ENCODE measurements at places on chromosomes 1 and 21. TPM values are rescaled to one million over a fixed set of nuclear protein-coding genes. Genes with fewer than 3 reads are reported as not detected.

The ARHGAP30 gene
- not detected for polyA plus RNA-seq

The CACNA1S gene
- 0.05 TPM for polyA plus RNA-seq

The ZNF326 gene
- polyA plus RNA-seq, result 65.2 TPM

The RSPH1 gene
- 1.3 TPM for polyA plus RNA-seq

The RIMS3 gene
- 36.9 TPM for polyA plus RNA-seq

The AGO4 gene
- polyA plus RNA-seq, result 49.8 TPM

The ANKRD45 gene
- polyA plus RNA-seq, result 9.9 TPM

The GALNT2 gene
- 43.5 TPM for polyA plus RNA-seq

The APOBEC4 gene
- not detected for polyA plus RNA-seq
